ENCODE measurements at places on chromosomes 11 and 22. TPM values are rescaled to one million over a fixed set of nuclear protein-coding genes. Genes with fewer than 3 reads are reported as not detected.

Gene MUC2
- total RNA-seq: not detected

Gene SGSM1
- not detected for total RNA-seq

Gene SERPINH1
- total RNA-seq: 772 TPM

Gene CCDC117
- total RNA-seq: 15.6 TPM

Gene TNNI2
- total RNA-seq: not detected

Gene ELF5
- total RNA-seq: not detected

DNA sequence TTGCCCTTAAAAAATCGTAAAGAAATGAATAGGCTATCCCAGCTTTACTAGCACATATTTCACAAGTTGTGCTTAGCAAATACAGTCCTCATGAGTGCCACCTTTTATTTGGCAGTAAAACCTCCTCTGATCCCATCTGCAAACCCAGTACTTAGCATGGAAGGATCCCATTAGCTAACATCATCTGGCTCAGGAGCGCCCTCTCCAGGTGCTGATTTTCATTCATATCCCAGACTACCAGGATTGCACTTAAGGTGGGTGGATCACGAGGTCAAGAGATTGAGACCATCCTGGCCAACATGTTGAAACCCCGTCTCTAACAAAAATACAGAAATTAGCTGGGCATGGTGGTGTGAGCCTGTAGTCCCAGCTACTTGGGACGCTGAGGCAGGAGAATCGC lies 76.1 kb upstream of the PAX6 start:
- no peaks in the 10 kb centered on the region for H3K4me1 ChIP-seq
- no peak overlapping the region for H3K4me3 ChIP-seq
- DNase-seq: no peak
- H3K27ac ChIP-seq: no peak overlapping the region
- peaks cover 8% of the 10 kb centered on the region for H3K27me3 ChIP-seq

DNA sequence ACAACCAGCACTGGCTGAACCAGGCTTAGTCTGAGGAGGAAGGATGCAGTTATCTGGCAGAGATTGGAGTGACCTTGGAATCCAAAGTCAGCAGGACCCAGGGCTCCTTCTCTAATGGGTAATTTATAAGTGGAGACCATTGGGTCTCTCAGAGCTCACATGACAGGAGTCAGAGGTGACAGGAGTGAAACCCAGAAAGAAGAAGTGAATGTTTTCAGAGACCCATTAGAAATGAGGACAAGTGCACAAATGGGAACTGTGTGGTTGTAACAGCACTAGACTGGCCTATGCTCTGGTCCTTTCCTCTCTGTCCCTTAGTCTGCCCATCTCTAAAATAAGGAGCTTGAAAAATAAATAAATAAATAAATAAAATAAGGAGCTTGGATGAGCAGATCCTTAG lies 107.4 kb downstream of the SERGEF start:
- no peak for DNase-seq
- H3K36me3 ChIP-seq: no peaks in the 10 kb centered on the region
- no peaks in the 10 kb centered on the region for H3K27me3 ChIP-seq
- H3K4me1 ChIP-seq: no peaks in the 10 kb centered on the region
- H3K27ac ChIP-seq: no peak overlapping the region

DNA sequence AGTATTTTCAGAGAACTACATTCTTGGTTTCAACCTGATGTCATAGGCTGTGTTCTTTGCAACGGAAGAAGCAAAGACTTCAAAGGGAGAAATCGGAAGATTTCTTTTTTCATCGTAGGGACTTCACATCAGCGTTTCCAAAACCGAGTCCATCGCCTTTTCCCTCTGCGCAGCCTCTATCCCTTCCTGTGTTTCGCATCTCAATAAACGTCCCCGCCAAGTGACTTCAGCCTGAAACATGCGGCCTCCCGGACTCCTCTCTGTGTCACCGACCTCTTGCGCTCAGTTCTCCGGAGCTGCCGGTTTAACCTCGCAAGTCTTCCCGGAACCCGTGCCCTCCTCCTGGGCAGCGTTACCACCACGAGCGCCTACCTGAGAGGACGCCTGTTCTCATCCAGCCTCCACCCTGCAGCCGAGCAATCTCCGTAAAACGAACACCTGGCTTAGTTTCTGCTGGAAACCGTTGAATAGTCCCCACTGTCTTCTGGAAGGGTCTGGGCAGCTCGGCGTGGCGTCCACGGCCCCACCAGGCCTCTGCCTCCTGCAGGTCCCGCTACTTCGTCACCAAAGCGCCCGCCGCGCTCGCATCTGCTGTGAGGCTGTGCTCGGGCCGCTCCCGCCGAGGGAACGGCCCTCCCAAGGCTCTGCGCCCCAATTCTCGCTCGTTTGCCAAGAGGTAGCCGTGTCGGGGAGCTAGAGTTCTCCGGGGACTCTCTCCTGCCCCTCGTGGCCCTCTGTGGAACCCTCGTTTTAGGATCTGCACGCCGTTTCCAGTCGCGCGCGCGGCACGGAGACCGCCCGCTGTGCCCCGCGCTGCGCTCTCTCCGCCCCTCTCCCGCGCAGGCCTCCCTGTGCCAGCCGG lies at the start of gene GLB1L3:
Gene GLB1L3 (plus strand): TSS at position 846 of the 862 bp plus-strand sequence. CDS start 362 bp downstream, outside the sequence.
- no peak for DNase-seq
- peaks cover 60% of the 10 kb centered on the region for H3K27me3 ChIP-seq
- H3K4me1 ChIP-seq: peaks cover 1% of the 10 kb centered on the region
- no peak within 1 kb of the TSS for H3K27ac ChIP-seq

- no peak for DNase-seq
- no peaks in the 10 kb centered on the region for H3K27me3 ChIP-seq
- peaks cover 3% of the 10 kb centered on the region for H3K36me3 ChIP-seq
Measured at GRCh38 chr22:44164031-44164430, 16.7 kb upstream of the PARVG start.

GRCh38 chr22:20246368-20247009 lies 21.6 kb downstream of the RTN4R start:
- peaks cover 6% of the 10 kb centered on the region for H3K27me3 ChIP-seq
- peaks cover 5% of the 10 kb centered on the region for H3K4me1 ChIP-seq
- no peak overlapping the region for H3K4me3 ChIP-seq
- H3K27ac ChIP-seq: no peak overlapping the region
- no peak for DNase-seq
- no peaks in the 10 kb centered on the region for H3K36me3 ChIP-seq

DNA sequence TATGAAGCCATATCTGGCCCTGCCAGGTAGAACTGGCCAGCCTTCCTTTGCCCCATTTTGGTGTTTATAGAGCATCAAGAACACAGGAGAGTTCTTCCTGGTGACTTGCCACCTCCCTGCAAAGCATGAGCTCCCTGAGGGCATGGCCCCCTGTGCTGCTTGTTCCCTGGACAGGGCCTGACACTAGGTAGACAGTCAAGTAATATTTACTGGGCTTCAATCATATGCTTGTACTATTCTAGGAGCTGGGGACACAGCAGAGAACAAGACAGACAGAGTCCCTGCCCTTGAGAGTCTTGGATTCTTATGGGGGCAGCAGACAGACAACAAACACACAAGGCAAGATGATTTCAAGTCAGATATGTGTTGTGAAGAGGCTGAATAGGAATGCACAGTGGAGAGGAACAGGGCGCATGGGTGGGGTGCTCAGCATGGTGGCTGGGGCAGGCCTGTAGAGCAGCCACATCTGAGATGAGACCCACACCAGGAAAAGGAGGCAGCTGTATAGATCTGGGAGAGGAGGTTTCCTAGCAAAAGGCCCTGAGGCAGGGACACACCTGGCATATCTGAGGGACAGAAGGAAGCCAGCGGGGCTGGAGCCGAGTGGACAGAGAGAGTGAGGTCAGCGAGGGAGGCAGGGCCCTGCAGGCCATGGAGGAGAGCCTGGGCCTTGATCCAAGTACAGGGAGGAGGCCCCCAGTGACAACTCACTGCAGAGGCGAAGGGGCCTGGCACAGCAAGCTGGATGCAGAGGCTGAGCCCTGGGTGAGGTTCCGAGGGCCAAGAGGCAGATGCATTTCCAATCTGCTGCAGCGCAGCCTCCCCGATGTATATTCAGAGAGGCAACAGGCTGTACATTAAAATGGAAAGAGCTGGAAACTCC lies 10.2 kb upstream of the CBX6 start:
- H3K36me3 ChIP-seq: no peaks in the 10 kb centered on the region
- H3K4me1 ChIP-seq: peaks cover 14% of the 10 kb centered on the region
- no peak overlapping the region for H3K4me3 ChIP-seq
- DNase-seq: peak; percentile 33

- H3K27ac ChIP-seq: peak overlapping the region; percentile 69
- H3K4me3 ChIP-seq: no peak overlapping the region
- H3K4me1 ChIP-seq: peaks cover 19% of the 10 kb centered on the region
Measured at GRCh38 chr11:96199563-96200025, 143.4 kb downstream of the MAML2 start.

GRCh38 chr22:19478045-19478900 lies 720 bp downstream of the UFD1 start:
- no peaks in the 10 kb centered on the region for H3K27me3 ChIP-seq
- H3K36me3 ChIP-seq: peaks cover 19% of the 10 kb centered on the region
- H3K4me3 ChIP-seq: peak overlapping the region; percentile 87
- no peaks in the 10 kb centered on the region for H3K4me1 ChIP-seq
- H3K27ac ChIP-seq: peak overlapping the region; percentile 95
- no peak for DNase-seq

DNA sequence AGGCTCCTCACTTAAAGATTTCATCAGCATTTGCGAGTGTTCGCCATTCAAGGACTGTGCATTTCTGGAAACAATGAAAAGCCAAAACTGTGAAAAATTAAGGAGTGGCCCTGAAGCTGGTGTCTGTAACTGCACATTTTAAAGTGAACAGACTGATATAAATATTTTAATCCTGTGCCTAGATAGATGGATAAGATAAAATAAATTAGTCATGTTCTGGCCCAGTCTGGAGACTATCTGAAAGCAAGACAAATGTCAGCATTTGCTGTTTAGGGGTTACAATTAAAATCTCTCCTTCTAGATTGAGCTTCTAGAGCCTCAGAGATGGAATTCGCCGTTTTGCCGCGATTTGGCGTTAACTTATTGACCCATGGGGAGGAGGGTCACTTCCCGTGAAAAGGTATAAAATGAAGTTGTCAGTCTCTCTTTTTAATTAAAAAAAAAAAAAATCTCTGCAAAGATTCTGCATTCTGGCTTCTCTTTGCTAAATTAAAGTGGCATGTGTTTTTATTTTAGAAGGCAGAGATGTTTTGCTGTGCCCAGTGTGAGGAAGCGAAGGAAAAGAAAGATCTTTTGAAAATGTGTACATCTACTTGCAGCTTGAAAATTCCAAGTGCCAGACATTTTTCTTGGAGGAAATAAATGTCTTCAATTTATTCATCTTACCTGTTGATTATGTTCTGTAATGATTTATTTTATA lies 79.7 kb upstream of the WNT7B start:
- no peak overlapping the region for H3K4me3 ChIP-seq
- H3K27ac ChIP-seq: no peak overlapping the region
- H3K36me3 ChIP-seq: 0 out of 2 replicates have a peak, but pooled peaks cover 1% of the 10 kb centered on the region
- H3K4me1 ChIP-seq: peaks cover 26% of the 10 kb centered on the region
- H3K27me3 ChIP-seq: no peaks in the 10 kb centered on the region
- no peak for DNase-seq

DNA sequence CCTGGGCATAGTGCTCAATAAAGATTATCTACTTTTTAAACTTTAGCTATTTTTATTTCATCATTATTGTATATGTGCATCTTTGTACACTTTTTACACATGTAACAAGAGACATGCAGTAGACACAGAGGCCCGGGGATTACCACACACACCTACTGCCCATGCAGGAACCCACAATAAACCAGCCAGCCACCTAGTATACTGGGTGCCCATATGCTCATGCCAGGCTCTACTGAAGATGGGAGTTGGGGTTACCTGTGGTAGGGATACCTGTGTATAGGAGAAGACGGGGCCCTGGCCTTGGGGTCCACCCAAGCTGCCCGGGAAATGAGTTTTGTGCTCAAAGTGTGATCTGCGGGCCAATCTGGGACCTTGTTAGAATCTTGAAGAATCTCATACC lies 31.2 kb upstream of the P2RY2 start:
- H3K4me1 ChIP-seq: peaks cover 7% of the 10 kb centered on the region
- H3K27ac ChIP-seq: no peak overlapping the region
- DNase-seq: no peak
- no peak overlapping the region for H3K4me3 ChIP-seq

GRCh38 chr11:128772814-128773213 lies 78.9 kb downstream of the FLI1 start:
- H3K27me3 ChIP-seq: no peaks in the 10 kb centered on the region
- H3K36me3 ChIP-seq: peaks cover 22% of the 10 kb centered on the region
- no peak overlapping the region for H3K4me3 ChIP-seq
- no peak for DNase-seq

DNA sequence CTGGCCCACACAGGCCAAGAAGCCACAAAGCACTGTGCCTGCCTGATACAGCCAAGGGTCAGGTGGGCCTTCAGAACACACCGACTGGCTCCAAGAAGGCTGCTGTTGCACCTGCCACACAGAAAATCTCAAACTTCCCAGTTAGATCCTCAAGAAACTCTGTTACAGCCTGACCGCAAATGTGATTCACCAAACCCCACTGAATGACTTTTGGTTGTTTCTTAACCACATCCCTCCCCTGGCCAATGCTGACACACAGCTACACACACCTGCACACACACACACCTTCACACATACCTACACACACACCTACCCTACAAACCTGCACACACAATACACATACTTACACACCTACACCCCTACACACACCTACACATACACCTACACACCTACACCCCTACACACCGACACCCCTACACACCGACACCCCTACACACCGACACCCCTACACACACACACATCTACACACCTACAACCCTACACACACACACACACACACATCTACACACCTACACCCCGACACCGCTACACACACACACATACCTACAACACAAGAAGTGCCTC lies 31.5 kb downstream of the CDKN1C start:
- no peak for DNase-seq
- H3K4me1 ChIP-seq: no peaks in the 10 kb centered on the region
- no peaks in the 10 kb centered on the region for H3K36me3 ChIP-seq
- H3K27ac ChIP-seq: no peak overlapping the region

- H3K4me1 ChIP-seq: peaks cover 5% of the 10 kb centered on the region
- H3K4me3 ChIP-seq: peak overlapping the region; percentile 19
- DNase-seq: no peak
Measured at GRCh38 chr11:64164392-64165312, 1.3 kb downstream of the MACROD1 start.

- no peaks in the 10 kb centered on the region for H3K4me1 ChIP-seq
- no peak overlapping the region for H3K4me3 ChIP-seq
- no peaks in the 10 kb centered on the region for H3K36me3 ChIP-seq
- peaks cover 16% of the 10 kb centered on the region for H3K27me3 ChIP-seq
Measured at GRCh38 chr11:121389651-121390050, 62.5 kb upstream of the SORL1 start.

DNA sequence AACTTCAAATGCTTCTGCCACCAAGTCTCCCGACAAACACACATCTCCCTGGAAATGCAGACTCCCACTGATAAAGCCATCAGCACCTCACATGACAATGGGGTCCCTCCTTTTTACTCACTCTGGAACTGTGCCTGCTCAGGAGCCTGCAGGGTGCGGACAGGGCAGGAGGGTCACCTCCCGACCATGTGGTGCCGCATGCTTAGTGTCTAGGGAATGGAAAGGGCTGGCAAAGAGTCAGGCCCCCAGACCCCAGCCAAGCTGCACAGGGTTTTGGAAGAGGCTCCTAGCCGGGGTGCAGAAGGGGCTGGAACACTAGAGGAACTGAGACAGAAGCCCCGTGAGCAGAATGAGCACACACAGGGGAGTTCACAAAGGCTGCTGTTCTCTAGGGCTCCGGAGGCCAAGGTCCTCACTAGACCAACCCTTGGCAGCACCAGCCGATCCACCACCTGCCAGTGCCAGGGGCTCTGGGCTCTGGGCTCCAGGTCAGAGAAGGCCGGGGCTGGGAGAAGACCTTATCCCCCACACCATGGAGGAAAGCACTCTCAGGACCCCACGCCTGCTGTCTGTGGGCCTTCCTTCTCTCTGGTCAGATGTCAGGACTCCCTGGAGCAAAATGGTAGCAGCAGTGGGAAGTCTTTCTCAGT lies 125.1 kb upstream of the FGF3 start:
- H3K4me3 ChIP-seq: no peak overlapping the region
- no peaks in the 10 kb centered on the region for H3K27me3 ChIP-seq
- peaks cover 21% of the 10 kb centered on the region for H3K4me1 ChIP-seq
- no peak overlapping the region for H3K27ac ChIP-seq
- H3K36me3 ChIP-seq: no peaks in the 10 kb centered on the region

Measured in IMR-90 (cell line).